ENCODE measurements at places on chromosomes 16 and 17. TPM values are rescaled to one million over a fixed set of nuclear protein-coding genes. Genes with fewer than 3 reads are reported as not detected.

- peak; percentile 91 for DNase-seq
These were observed 9.1 kb downstream of the SLC16A3 start for GRCh38 chr17:82237746-82238471.

- DNase-seq: peak; percentile 82
These were observed 63.9 kb downstream of the MYO1D start for GRCh38 chr17:32813021-32813420.

GRCh38 chr16:69116256-69116875 lies 10.9 kb downstream of the HAS3 start:
- DNase-seq: no peak

DNA sequence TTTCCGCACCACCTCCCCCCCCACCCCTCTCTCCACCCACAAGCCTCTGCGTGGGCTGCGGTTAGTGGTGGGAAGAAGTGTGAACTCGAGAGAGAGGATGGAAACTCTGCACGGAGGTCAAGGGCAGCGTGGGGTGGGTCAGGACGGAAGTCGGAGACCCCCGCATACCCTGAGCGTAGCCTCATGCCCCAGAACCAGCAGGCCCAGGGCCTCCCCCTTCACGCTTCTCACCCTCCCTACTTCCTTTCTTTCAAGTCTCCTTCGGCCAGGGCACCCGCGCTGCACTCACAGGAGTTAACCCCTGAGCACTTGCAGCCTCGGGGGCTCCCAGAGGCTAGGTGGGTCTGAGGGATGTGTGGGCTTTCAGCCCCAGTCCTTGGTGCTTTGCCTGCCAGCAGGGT lies 9.2 kb downstream of the TBKBP1 start:
- peak; percentile 35 for DNase-seq

GRCh38 chr16:70689035-70689969 lies 3.4 kb upstream of the MTSS2 start:
- DNase-seq: no peak

DNA sequence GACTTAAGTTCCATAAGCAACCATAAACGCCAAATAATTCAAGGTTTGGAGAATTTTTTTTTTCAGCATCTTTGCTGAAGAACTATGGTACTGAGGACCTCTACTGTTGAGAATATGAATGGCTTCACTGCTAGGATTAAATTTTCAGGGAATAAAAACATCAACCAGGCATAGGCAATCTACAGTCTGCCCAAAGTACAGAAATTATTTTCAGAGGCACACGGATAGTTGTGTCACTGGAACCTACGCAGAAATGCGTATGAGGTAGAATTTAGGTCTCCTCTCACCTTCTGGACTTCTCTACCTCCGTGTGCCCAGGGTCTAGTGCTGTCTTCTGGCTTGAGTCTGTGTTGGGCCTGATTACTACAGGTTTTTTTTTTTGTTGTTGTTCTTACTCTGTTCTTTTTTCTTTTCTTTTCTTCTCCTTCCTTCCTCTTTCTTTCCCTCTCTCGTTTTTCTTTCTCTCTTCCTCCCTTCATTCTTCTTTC lies 39.7 kb downstream of the NACA2 start:
- DNase-seq: peak; percentile 50

The HAP1 gene
- total RNA-seq: under 0.01 TPM

The PARD6A gene
- total RNA-seq: 2.4 TPM
